Activated naive CD4-positive, alpha-beta T cell treated with anti-CD3 and anti-CD28 coated beads for 36 hours (primary cell): ENCODE measurements at places on chromosomes 3 and 15. TPM values are rescaled to one million over a fixed set of nuclear protein-coding genes. Genes with fewer than 3 reads are reported as not detected.

The KBTBD12 gene
- total RNA-seq = not detected

The ST8SIA2 gene
- not detected for total RNA-seq

The ATP1B3 gene
- total RNA-seq = 106 TPM

The PLA1A gene
- not detected for total RNA-seq

The RHCG gene
- total RNA-seq = not detected

The DAPK2 gene
- 0.44 TPM for total RNA-seq

The HDGFL3 gene
- total RNA-seq = 5.9 TPM

The CCDC54 gene
- not detected for total RNA-seq

The AADACL2 gene
- not detected for total RNA-seq

The MORC1 gene
- not detected for total RNA-seq

The CMTM8 gene
- 19.1 TPM for total RNA-seq

The CACNA2D3 gene
- total RNA-seq = not detected

The GOLGA8N gene
- total RNA-seq = 1.4 TPM

The INTS14 gene
- 43.4 TPM for total RNA-seq

The TMF1 gene
- 23.3 TPM for total RNA-seq

The IL17RB gene
- 0.14 TPM for total RNA-seq

The GOLGA8R gene
- total RNA-seq = 1.6 TPM

The CGNL1 gene
- not detected for total RNA-seq

The USP13 gene
- total RNA-seq = 12.1 TPM

The RAD51 gene
- total RNA-seq = 65.8 TPM

The CPLX3 gene
- total RNA-seq = not detected

The FAM162A gene
- 112 TPM for total RNA-seq

The TXNRD3 gene
- 3.1 TPM for total RNA-seq

The THSD4 gene
- not detected for total RNA-seq

The SLC28A2 gene
- not detected for total RNA-seq

The SH3GL3 gene
- not detected for total RNA-seq

The STRA6 gene
- not detected for total RNA-seq

The IL12A gene
- total RNA-seq = not detected

The SLC7A14 gene
- not detected for total RNA-seq

The ARGFX gene
- not detected for total RNA-seq

The SLCO2A1 gene
- not detected for total RNA-seq

The IQCF5 gene
- not detected for total RNA-seq

The GALNT15 gene
- total RNA-seq = not detected

The EHD4 gene
- 31.8 TPM for total RNA-seq

The GOLGA8B gene
- total RNA-seq = 67.2 TPM

The NUP210 gene
- total RNA-seq = 148 TPM

The CAND2 gene
- 2.7 TPM for total RNA-seq

The OCA2 gene
- not detected for total RNA-seq

The WNT7A gene
- total RNA-seq = 0.10 TPM

The CRYGS gene
- 1.5 TPM for total RNA-seq

The ERICH6 gene
- not detected for total RNA-seq

The LYZL4 gene
- not detected for total RNA-seq

The TGM4 gene
- total RNA-seq = not detected

The CCDC39 gene
- total RNA-seq = not detected

The RPL39L gene
- 19.2 TPM for total RNA-seq

The ADGRG7 gene
- total RNA-seq = not detected

The CHDH gene
- 0.35 TPM for total RNA-seq

The CCNL1 gene
- 214 TPM for total RNA-seq

The POLR2M gene
- total RNA-seq = 114 TPM

The AP4E1 gene
- total RNA-seq = 6.8 TPM

The ZIC1 gene
- not detected for total RNA-seq

The FOXL2 gene
- not detected for total RNA-seq

The TRA2B gene
- 172 TPM for total RNA-seq

The ABHD6 gene
- 1.1 TPM for total RNA-seq

The OR5H1 gene
- total RNA-seq = not detected

The MINAR1 gene
- 0.22 TPM for total RNA-seq

The SRGAP3 gene
- total RNA-seq = 2.5 TPM

The SST gene
- not detected for total RNA-seq

The LINGO1 gene
- not detected for total RNA-seq

The SPATA12 gene
- not detected for total RNA-seq
